Activated CD4-positive, CD25-positive, alpha-beta regulatory T cell (primary cell): ENCODE measurements at places on chromosomes 2 and 18.

- DNase-seq: no peak
Measured at GRCh38 chr18:61948281-61948741, 55.5 kb upstream of the RNF152 start.

DNA sequence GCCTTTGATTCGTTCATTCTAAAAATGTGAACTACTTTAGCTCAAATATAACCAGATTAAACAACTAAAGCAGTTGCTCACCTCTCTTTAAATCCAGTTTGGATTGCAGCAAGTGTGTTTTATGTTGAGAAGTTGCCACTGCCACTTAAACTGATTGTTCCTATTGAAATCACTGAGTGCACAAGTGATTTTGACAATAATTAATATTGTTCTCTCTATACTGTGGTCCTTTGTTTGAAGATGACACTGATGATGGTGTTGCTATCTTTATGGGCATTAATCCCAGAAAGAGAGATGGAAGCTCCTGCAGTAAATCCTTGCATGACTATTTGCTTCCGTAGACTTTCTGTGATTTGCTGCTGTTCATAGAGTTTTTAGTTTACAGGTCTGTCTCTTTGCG lies 251.4 kb upstream of the ZEB2 start:
- DNase-seq: no peak

DNA sequence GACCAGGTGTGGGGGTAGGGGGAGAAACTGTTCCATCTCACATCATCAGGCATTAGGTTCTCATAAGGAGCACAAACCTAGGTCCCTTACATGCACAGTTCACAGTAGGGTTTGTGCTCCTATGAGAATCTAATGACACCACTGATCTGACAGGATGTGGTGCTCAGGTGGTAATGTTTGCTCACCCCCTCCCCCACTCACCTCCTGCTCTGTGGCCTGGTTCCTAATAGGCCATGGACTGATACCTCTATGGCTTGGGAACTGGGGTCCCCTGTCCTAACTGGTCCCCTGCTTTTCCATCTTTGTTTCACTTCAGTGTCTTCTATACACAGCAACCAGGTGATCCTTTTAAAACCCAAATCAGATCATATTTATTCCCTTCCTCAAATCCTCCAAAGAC lies 267.8 kb downstream of the TNS1 start:
- no peak for DNase-seq

DNA sequence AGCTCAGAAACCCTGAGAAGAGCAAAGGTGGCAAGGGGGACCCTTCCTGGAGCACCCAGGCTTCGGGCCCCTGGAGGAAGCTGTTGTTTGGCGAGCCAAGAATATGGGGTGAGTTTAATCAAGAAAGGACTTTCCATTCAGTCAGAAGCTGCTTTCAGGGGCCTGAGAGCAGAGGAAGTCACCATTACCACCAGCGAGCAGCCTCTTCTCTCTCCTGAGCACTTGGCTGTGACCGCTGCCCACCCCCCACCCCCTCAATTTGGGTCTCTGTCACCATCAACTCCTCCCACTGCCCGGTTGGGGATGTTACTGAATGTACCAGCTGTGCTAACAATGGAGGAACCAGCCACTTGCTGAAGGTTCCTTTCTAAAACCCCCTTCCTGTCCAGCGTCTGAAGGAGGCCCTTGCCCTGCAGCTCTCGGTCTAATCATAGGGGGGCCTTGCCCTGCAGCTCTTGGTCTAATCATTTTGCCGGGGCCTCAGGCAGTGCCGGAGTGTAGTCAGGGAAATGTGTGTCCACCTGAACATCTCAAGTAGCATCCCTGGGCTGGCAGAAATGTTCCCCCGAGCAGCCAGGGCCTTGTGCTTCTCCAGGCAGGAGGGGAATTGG lies 943 bp downstream of the INPP5D start:
- DNase-seq: no peak

DNA sequence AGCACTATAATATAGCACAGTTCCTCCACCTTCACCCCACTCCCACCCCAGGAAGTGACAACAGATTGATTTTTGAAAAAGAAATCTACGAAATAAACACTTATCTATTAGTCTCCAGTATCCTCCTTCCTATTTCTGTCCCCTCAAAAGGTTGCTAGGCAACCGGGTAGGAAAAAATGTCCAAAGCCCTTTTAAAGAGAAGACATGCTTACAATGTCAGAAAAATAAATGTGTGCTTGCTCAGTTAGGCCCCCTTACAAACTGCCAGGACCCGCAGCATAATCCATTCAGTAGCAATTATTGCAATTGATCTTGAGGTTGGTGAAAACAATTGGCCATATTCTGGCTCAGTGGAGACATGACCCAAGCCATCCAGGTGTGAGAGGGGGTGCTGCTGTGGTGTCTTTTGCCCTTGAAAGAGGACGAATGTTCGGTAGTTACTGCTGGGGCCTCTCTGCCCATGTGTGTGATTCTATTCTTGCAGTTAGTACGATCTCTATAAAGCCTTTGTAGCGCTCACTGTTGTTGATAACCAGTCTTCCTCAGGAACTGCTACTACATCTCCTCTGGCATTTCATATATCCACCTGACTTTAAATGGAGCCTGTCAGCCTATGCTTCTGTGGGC lies 144.3 kb downstream of the MYO3B start:
- no peak for DNase-seq

GRCh38 chr2:25543939-25544338 lies 129.4 kb downstream of the DTNB start:
- no peak for DNase-seq

DNA sequence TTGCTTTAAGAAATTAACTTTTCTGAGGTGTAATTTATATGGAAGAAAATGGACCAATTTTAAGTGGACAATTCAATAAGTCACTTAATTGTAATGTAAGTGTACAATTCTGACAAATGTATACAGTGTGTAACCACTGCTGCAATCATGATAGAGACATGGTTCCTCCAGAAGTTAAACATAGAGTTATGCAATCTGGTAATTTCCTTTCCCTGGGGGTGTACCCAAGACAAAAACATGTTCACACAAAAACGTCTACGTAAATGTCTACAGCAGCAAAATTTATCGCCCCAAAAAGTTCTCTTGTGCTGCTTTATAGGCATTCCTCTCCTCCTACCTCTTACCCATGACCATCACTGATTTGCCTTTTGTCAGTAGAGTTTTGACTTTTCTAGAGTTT lies 141.5 kb downstream of the AQP4 start:
- DNase-seq: no peak

- DNase-seq: no peak
Measured at GRCh38 chr2:227608561-227609338, 5.9 kb downstream of the SCYGR3 start.

GRCh38 chr2:134667081-134667480 lies 51.7 kb downstream of the TMEM163 start:
- DNase-seq: no peak

DNA sequence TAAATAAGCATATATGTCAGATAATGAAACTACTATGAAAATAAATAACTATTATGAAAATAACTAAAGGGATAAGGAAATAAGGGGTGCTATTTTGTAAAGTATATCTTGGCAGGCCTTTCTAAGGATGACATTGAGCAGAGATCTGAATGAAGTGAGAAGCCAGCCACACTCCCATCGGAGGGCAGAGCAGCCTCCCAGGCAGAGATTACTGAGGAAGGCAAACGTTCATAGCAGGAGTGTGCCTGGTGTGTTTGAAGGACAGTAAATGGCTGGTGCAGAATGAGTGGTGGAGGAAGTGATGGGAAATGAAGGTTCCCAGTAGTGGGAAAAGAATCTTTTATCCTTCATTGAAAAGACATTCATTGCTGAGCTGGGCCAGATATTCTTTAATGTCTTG lies 62.5 kb downstream of the SPHKAP start:
- DNase-seq: no peak

DNA sequence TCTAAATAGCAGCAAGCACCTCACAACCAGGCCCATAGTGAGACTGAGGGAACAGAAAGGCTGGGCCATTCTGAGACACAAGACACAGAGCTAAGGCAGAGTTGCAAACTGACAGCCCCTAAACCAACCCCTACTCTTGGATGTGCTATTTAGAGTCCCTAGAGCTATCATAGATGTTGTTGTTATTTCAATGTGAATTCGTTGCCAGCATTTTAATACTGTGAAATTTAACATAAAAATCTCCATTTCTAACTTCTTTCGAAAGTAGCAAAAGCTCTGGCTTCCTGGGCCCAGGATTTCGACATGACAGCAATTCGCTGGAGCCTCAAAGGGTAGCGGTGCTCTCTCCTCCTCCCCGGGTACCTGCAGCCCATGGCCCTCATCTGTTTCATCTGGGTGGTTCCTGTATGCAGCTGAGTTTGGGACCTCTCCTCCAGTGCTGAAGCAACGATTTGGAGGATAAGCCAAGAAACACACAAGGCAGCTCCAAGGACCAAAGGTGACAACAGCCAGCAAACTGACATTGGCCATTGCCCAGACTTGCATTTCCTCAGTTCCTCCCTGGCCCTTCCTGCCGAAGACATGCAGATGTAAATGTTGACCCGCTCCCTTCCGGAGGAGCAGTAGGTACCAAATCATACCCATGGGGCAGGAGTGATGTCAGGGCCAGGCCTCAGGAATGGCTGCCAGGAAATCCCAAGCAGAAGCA lies 254.4 kb upstream of the NCKAP5 start:
- no peak for DNase-seq

DNA sequence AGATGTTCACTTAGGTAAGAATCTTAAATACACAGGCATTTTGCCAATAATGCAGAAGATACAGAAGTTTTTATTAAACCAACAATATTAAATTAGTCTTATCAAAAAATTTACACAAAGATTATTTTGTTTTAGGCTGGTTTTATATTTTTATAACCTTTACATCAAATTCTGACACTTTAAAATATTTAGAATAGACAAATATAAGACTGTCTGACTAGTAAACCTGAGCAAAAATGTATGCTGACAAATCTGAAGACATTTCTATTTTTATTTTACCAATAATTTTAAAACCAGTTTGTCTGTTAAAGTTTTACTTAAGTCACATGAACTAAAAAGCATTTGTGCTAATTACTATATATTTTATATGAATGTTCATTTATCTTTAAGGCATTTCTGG lies 72.1 kb upstream of the ZNF236 start:
- no peak for DNase-seq

DNA sequence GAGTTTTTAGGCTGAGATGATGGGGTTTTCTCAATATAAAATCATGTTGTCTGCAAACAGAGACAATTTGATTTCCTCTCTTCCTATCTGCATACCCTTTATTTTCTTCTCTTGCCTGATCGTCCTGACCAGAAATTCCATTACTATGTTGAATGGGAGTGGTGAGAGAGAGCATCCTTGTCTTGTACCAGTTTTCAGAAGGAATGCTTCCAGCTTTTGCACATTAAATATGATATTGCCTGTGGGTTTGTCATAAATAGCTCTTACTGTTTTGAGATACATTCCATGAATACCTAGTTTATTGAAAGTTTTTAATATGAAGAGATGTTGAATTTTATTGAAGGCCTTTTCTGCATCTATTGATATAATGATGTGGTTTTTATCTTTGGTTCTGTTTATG lies 181.8 kb downstream of the GBX2 start:
- no peak for DNase-seq

GRCh38 chr18:75173125-75173432 lies 35.9 kb downstream of the PTGR3 start:
- DNase-seq: no peak

- no peak for DNase-seq
Measured at GRCh38 chr2:219252570-219252899, 508 bp upstream of the TUBA4B start.

DNA sequence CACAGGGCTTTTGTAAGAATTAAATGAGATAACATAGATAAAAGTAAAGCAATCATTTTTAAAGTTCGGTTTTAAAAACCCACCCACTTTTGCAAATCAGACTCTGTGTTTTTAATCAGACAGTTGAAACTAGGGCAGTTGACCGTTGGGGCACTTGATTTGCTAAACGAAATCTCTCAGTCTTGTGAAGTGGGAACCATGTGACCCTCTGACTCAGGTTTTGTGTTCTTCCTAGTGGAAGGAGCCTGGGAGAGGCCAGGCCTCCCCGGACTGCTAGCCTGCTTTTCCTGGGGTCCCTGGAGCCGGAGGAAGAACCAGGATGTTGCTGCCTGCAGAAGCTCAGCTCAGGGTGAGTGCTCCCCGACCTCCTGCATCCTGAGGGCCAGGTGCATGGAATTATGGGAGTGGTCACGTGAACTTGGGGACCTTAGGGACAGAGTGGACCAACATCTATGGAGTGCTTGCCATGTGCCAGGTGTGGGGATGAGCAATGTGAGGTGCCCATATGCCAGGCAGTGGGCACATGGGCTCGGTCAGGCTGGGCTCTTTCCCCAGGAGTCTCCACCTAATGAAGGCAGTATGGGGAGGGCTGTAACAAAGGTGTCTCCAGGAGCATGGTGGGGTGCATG lies 3.9 kb downstream of the C2orf72 start:
- DNase-seq: no peak

DNA sequence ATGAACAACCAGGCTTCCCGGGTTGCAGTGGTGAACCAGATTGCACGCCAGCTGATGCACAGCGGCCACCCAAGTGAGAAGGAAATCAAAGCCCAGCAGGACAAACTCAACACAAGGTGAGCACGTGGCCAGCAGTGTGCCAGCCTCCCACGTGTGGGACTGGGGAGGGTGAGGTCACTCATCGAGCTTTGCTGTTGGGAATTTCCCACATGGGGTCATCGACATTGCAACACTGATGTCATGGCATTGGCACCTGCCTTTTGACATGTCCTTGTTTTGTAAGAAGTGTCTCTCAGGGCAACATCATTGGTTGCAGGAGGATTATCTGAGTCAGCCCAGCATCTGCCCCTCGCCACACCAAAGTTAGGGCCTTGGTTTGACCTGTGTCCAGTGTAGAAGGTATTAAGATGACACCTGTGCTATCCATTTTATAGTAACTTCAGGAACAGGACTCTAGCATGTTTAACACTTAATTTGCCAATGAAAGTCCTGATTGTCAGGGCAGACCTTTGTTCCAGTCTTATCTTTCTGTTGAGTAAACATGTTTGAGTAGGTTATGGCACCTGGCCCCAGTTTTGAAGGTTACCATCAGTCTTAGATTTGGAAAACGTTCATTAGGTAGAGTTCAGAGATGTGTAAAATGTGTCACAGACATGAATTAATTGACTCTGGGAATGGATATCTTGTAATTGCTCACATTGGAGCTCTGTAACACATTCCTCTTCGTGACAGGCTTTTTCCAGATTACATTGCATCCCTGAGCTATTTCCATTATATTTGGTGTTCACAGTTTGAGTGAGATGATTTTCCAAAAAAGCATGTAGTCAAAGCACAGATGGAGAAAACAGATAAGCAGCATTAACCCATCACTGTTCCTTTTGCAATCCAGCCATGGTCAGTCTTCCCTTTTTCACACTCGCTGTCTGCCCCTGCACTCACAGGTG lies 93.3 kb upstream of the EML6 start:
- peak; percentile 4 for DNase-seq

GRCh38 chr2:140256080-140256479 lies 1475.9 kb upstream of the NXPH2 start:
- DNase-seq: no peak
